CD4-positive, alpha-beta T cell treated with Interleukin-17A for 4 hours (primary cell): ENCODE measurements at places on chromosomes 12 and 14.

DNA sequence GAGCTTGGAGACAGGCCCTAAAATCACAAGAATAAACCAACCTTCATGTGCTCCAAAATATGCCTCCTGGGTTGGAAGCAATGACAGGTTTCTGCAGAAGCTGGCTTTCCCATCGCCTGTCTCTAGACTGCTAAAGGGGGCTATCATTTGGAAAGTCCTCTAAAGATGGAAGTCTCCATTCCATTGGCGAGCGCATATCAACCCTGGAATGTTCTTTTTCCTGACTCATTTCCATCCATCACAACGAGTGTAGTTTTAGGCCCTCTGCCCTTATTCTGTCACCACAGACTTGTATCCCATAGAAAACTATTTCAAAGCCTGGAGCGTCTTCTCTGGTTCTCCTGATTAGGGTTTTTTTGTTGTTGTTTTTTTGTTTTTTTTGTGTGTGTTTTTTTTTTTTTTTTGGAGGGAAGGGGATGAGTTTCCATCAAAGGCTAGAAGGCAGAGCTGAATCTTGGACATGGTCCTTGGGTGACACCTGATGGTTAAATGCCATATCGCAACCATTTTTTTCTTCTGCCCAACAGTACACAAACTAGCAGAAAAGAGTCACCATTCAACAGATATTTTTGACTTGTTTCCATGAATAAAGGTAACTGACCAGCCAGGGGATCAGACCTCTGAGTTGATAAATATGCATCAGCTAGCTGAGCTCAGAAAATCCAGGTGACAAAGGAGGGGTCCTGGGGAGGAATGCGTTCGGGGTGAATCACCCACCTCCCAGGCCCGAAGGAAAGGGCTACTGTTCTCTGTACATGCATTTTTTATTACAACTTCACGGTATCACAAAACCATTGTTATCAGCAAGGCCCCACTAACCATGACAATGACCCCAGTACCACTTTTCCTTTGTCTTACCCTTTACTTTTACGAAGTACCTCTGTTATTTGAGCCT lies 40.5 kb downstream of the KCNA5 start:
- no peak for DNase-seq

- no peak for DNase-seq
Measured at GRCh38 chr12:84756961-84757360, 155.6 kb downstream of the SLC6A15 start.

GRCh38 chr14:32648434-32648833 lies 290.2 kb upstream of the NPAS3 start:
- no peak for DNase-seq

DNA sequence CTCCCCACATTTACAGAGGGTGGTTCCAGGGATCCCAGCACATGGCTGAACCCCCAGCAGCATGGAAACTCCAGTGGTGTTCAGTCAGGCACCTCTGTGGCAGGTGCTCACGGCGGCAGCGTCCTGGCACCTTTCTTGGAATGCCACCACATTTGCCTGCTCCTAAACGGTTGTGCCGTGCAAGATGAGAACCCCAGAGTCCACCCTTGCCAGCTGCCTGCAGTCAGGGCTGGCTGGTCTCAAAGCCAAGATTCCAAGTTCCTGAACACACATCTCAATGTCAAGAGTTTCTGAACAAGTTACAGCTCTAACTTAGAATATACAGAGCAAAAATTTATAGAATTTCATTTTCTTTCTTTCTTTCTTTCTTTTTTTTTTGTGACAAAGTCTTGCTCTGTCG lies 38.7 kb downstream of the DDX51 start:
- DNase-seq, result no peak

- no peak for DNase-seq
Measured at GRCh38 chr14:79920180-79920692, 291.1 kb downstream of the DIO2 start.

GRCh38 chr12:54598970-54599369 lies 10.5 kb upstream of the PPP1R1A start:
- DNase-seq, result no peak

GRCh38 chr12:20142316-20142715 lies 226.0 kb upstream of the PDE3A start:
- DNase-seq, result no peak

- DNase-seq, result peak; percentile 10
Measured at GRCh38 chr14:58238252-58239243, 6.1 kb upstream of the PSMA3 start.

DNA sequence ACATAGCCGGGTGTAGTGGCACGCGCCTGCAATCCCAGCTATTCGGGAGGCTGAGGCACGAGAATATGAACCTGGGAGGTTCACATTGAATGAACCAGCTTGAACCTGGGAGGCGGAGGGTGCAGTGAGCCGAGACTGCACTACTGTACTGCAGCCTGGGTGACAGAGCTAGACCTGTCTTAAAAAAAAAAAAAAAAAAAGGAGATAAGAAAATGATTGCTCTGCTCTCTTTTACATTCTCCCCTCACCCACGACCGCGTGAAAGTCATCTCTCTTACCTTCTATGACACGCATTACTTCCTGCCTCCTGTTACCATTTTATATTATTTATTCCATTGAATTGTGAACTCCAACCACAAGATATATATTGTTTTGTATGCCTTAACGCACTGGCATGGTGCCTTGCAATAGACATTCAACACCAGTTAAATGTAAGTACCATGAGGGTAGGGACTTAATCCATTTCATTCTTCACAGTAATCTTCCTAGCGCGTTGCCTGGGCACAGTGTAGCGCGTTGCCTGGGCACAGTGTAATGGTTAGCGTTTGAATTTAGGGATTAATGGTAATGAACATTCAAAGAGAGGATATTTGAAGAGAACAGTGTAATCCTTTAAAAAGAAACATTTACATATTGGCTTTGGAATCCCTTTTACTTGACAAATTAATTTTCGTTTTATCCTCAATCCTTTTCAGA lies 2.7 kb downstream of the RAP1B start:
- peak; percentile 73 for DNase-seq

GRCh38 chr12:7004287-7004803 lies 13.9 kb downstream of the LPCAT3 start:
- no peak for DNase-seq

DNA sequence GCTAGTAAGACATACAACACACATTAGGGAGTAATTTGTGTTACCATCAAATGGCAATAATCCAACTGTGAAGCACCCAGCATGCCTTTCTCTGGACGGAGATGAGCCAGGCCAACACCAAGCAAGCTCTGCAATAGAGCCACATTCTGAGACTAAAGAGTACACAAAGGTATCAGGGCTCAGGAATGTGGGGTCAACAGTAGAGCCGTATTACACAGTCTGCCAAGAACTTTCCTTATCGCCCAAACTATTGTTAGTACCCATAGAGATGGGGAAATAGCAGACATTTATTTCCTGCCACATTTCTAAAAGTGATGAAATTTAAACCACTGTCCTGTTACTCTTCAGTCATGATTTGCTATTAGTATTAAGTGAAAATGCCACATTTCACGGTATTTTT lies 113.7 kb downstream of the BMP4 start:
- DNase-seq, result no peak

- DNase-seq, result no peak
Measured at GRCh38 chr12:47021298-47021697, 58.1 kb upstream of the PCED1B start.

GRCh38 chr14:74858022-74858421 lies 17.9 kb downstream of the PROX2 start:
- DNase-seq, result no peak

GRCh38 chr12:123037791-123038190 lies 57.3 kb downstream of the ARL6IP4 start:
- DNase-seq, result no peak

- DNase-seq, result no peak
Measured at GRCh38 chr12:31233061-31233730, 92.8 kb downstream of the SINHCAF start.

GRCh38 chr12:59036973-59037762 lies 116.9 kb upstream of the LRIG3 start:
- no peak for DNase-seq

DNA sequence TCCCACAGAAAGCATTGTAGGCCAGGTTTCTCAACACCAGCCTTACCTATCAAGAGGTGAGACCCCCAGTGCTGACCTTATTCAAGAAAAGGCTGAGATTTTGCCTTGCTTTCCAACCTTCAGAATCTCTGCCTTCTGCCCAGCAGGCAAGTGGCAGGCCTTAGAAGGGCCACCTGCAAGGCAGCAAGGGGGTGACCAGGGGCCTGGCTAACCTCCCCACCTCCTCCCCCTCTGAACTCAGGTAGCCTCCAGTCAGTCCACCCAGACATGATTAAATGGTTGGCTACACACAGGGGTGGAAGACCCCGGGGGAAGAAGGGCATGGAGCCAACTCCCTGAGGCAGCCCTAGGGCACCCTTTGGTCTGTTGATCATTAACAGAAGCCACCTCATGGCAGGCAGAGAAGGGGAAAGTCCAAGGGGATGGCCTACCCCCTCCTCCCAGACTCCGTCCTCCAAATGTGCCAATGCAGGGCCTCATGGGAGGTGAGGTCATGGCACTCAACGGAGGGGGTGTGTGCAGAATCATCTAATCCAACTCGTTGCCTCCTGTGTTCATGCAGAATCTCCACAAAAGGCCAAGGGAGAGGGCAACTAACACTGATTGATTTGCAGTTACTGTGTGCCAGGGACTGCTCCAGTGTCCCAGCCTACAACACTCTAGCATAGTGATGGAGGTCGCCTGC lies 8.5 kb downstream of the ZFP36L1 start:
- DNase-seq, result no peak

DNA sequence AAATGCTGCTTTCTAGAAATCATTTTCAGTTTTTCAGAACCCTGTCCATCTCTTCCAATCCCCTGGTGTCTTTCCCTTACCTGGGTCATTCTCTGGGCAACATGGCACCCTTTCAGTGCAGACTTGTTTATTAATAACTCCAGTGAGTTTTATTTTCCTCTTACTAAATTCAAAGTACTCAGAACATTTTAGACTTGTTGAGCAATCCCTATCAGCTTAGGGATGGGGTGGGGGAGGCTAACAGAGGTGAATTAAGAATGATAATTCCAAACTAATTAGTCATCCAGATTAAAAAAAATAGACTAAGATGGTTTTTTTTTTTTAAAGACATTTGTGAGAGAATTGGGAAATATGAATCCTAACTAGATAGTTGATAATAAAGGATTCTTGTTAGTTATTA lies 10.7 kb downstream of the GPRC5A start:
- no peak for DNase-seq

GRCh38 chr14:23418021-23418420 lies 9.9 kb upstream of the MYH6 start:
- DNase-seq, result no peak

GRCh38 chr12:123713823-123714585 lies 1.9 kb downstream of the ATP6V0A2 start:
- peak; percentile 7 for DNase-seq
